ENCODE measurements at places on chromosomes 12 and 14. TPM values are rescaled to one million over a fixed set of nuclear protein-coding genes. Genes with fewer than 3 reads are reported as not detected.
A peak's percentile ranks its signal among the peaks of the same experiment; 100 is the strongest.

Gene CIROP
- not detected for polyA plus RNA-seq

Gene C12orf54
- polyA plus RNA-seq = 0.22 TPM

- peak; percentile 40 for DNase-seq
These were observed 115.3 kb upstream of the PLEKHA5 start for GRCh38 chr12:19014240-19014639.

Gene TMPRSS12
- polyA plus RNA-seq = not detected

GRCh38 chr14:64643709-64644108 lies 60.5 kb upstream of the PLEKHG3 start:
- no peak for DNase-seq

GRCh38 chr12:68037616-68038255 lies 48.5 kb downstream of the IFNG-AS1 start:
- DNase-seq = no peak

Gene SLCO1B1
- polyA plus RNA-seq = not detected

GRCh38 chr12:111597831-111598636 lies 1.1 kb downstream of the ATXN2 start:
- peak; percentile 56 for DNase-seq

- no peak for DNase-seq
These were observed 56.5 kb upstream of the KCNH3 start for GRCh38 chr12:49482095-49483051.

Gene STRAP
- polyA plus RNA-seq = 79.0 TPM

DNA sequence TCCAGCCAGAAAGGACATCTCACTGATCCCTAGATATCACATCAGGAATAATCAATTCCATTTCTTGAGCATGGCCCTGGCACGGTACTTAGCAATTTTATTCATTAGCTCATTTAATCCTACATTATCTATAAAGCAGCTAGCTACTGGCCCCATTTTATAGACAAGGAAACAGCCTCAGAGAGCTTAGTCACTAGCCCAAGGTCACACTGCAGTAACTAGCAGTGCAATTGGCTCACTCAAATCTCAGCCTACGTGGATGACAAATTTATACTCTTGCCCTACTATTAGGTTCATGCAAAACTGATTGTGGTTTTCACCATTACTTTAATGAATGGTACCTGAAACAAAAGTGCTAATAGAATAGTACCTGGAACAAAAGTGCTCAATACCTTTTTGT lies 41.7 kb downstream of the NUAK1 start:
- no peak for DNase-seq

DNA sequence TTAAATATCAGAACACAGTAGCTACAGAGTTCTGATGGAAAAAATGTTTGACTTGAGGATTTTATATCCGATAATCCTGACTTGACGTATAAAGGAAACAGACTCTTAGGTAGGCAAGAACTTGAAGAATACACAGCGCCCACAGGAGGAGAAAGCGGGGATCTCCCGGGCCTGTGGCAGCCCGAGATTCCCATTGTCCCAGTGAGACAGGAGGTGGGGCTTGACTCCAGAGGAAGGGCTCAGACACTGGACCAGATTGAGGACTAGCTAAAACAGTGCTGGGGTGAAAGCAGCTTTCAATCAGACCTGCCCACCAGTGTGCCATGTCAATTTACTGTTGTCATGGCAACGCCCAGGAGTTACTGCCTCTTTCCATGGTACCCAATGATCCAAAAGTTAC lies 51.1 kb upstream of the C14orf180 start:
- no peak for DNase-seq

GRCh38 chr12:54134850-54135249 lies 53.9 kb downstream of the SMUG1 start:
- no peak for DNase-seq

Gene CCDC38
- polyA plus RNA-seq = 0.04 TPM

Gene PDZRN4
- 0.05 TPM for polyA plus RNA-seq

DNA sequence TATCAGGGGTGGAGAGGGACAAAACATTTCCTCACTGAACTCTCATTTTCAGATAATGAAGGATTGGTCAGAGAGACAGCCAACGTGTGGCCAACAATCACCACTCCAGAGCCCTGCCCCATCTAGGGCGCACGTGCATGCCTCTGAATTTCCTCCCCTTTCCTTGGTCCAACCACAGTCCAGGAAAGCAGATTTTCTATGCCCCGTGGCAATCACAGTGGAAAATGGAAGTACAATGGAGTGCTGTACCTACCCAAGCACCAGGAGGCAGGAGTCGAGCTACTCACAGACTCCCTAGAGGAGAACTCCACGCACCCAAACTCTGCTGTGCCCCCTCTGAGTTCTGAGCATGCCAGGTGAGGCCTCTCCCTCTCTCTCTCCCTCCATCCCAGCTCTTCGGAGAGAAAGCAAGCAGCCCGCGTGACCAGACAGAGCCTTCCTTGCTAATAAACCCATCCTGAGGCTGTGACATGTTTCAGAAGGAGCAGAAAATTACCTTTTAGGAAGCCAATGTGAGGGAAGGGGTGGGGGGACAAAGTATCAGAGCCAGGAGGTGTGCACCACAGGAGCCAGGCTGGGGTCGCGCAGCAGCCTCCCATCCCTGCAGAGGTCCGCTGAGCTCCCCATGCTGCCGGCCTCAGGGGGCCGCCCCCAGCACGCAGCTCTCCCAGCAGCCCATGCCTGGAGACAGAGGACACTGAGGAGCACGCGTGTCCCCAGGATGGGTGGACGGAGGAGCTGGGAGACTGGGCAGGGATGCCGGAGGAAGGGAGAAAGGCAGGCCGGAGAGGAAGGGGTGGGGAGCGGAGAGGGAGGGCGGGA lies 73.4 kb downstream of the PITPNM2 start:
- DNase-seq = no peak

Gene STYK1
- 0.67 TPM for polyA plus RNA-seq

Gene GLIPR1L1
- polyA plus RNA-seq = not detected

DNA sequence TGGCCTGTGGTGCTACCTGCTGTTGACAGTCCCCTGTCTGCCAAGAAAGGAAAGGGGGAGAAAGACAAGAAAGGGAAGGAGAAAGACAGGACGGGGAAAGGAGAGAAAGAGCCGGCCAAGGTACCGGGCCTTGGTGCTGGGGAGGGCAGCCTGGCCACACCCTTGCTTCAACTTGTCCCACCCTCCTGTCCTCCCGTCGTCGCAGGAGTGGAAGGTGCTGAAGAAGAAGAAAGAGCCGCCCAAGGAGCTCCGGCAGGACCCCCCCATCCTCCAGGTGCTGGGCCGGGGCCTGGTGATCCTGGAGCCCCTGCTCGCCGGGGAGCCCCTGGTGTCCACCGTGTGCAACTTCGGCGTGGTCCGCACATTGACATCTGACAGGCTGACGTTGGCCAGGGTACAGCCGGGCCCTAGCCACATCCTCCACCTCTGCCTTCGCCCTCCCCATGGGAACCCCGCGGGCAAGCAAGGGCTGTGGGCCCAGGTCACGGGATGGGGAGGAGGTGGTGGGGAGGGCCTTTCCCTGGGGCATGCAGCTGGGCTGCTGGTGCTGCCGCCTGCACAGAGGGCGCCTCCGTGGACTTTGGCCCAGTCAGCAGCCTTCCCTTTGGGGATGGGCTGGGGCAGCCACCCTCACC lies 2.9 kb upstream of the B3GNT4 start:
- no peak for DNase-seq

DNA sequence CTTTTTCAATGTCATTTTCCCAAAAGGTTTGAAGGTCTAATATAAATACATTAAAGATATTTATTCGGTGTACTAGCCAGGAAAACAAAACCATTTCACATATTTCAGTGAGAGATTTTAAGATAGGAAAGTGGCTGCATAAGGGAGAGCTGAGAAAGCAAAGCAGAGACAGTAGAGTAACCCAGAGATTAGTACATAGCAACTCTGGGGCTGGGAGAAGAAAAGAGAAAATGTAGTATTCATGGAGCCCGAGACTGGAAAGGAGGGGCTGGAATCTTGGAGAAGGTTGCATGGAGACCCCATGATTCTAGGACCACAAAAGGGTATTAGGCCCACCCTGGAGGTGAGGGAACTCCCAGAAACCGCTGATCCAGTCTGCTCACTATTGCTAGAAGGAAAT lies 236.9 kb downstream of the PAWR start:
- DNase-seq = no peak

GRCh38 chr14:80055667-80056496 lies 155.4 kb downstream of the DIO2 start:
- peak; percentile 73 for DNase-seq

Data from lung (tissue), 17 donors.